ENCODE measurements at places on chromosomes 4 and X.

DNA sequence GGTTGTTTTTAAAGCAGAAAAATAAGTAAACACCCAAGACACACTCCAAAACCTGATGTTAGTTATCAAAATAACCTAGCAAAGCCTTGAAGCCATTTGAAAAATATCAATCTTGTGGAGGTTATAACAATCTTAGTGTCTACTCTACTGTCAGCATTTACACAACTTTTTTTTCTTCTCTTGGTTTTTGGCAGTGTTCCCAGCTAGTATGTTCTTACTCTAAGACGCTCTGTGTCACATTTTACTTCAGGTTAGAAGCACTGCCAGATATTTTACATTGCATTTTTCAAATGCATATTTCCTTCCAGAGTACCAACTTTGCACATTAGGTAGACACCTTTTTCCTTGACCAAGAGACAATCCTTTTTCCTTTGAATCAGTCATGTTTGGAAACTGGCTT is 114.0 kb upstream of the INPP4B start:
- DNase-seq, result no peak

DNA sequence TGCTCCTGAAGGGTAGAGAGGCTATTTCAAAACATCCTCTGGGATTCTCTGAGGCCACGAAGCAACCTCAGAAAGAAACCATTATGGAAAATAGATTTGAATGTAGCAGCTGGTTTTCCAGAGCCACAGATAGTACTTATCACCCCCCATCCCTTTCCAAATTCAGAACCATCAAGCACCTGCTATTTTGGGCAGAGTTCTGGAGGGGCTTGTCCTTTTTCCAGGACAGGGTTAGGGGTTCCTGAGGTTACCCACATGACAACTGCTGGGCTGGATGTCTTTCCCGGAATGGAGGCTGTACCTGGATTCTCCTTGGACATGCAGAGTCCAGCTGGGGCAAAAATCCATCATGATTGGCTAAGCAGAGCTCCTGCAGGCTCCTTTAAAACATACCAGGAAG is 22.0 kb upstream of the ZXDA start:
- DNase-seq, result no peak

- DNase-seq, result no peak
Observed at GRCh38 chr4:56129431-56129861, 180.7 kb downstream of the CEP135 start.

- DNase-seq, result no peak
Observed at GRCh38 chr4:77082886-77083608, 7.3 kb upstream of the CCNI start.

GRCh38 chr4:53196882-53197771 is 168.7 kb downstream of the SCFD2 start:
- DNase-seq, result no peak

DNA sequence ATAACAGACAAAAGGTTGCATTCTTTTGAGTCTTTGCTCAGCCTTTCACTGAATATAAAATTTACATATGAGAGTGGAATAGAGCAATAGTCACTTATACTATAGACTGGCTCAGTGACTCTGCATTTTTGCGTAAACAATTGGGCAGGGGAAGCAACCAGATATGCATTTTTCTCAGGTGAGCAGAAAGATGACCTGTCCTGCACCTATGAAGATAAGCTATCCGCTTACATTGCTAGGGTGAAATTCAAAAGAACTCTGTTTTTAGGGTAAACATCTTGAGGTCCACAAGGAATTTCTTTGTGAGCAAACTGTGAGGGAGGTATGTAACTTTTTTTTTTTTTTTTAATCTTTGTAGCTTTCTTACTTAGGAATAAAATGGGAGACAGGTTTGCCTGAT is 602.4 kb upstream of the PRKX start:
- DNase-seq, result no peak

GRCh38 chr4:52199574-52200338 is 148.7 kb downstream of the SPATA18 start:
- DNase-seq, result no peak

- no peak for DNase-seq
Observed at GRCh38 chrX:13220916-13221315, 98.9 kb downstream of the ATXN3L start.

GRCh38 chr4:99966692-99967091 is 16.6 kb upstream of the H2AZ1 start:
- no peak for DNase-seq

DNA sequence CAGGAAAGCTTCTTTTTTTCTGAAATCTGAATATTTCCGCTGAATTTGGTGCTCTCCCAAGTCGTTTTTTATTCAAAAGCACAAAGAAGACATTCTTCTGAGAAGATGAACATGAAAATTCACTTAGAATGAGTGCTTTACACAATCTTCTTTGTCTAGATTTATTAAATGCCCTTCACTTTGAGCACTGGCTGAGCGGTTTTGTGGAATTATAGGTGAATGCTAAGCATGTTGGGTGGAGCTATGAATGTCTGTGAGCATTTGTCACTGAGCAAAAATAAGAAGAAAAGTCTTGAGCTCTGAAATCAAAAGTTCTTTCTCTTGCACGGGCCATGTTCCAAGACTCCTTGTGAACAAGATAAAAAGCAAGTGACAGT is 13.1 kb downstream of the GASK1B start:
- no peak for DNase-seq

DNA sequence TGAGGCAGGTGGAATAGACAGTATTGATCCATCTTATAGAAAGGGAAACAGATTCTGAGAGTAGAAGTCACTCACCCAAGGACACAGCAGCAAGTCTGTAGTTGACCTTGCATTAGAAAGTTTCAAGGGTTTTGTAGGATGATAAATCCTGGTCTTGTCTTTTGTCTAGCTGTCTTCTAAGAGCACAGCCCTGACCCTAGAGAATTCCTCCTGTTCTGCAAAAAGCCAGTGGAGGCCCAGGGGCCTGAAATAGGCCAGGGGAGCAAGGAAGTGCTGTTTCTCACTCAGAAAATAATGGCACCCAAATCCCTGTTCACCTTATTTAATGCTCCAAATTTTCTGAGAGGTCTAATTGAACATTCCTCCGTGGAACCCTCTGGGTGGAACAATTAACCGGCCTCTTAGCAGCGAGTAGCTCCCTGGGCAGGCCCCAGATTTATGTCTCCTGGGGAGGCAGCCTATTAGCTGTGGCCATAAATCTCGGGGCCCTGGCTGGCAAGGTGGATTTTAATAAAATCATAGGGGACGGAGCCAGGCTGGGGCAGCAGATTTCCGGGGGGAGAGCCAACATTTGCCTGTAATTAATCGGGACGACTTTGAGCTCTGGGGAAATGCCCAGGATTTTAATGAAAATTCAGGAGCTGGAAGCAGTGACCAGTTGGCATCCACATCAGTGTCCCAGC is 49.2 kb upstream of the MSX1 start:
- no peak for DNase-seq

DNA sequence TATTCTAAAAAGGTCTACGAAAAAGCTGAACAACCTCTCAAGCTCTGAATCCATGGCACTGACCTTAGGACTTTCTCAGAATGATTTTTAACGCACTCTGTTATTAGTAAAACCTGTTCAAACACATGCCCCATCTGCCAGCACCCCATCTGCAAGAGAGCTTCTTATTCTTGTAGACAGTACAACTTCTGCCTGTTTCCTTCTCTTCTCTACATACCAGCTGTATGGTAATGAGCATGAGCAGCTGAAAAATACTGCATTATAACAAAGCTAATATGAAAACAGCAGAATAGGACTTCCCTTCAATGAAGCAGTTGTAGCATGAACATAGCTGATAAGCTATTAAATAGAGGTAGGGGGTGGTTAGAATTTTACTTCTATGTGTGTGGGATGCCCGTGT is 167.9 kb downstream of the FBXW7 start:
- DNase-seq, result no peak

- no peak for DNase-seq
Observed at GRCh38 chrX:57596109-57596508, 4.3 kb downstream of the ZXDB start.

DNA sequence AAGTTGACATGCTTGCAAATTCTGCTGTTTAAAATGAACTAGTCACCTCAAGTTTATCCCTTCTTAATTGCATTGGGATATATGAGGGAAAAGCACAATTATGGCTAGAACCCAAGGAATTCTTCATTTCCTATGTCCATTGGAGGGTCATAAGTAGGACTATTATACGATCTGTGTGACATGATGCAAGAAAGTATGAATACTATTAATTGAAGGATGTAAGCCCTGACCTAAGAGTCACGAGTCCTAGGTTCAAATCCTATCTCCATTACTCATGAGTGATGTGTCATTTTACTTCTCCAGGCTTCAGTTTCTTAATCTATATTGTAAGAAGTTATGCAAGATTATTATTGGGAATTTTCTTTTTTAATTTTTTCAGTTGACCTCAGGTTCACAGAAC is 542.9 kb upstream of the GRIA3 start:
- no peak for DNase-seq

DNA sequence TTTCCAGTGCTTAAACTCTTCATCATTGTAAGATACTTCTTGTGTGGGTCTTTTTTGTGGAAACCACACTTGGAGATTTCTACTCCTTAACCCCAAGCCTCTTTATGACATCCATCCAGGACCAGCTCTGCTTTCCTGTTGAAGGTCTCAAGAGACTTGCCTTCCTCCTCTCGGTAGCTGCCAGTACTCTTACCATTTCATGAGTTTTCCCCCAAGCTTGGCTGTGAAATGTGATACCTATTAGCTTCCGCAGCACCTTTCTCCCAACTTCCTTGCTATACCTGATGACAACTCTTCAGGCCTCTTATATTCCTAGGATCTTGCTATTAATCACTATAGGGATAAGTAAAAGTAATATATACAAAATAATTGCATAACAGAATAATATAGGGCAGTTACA is 1.9 kb upstream of the DCK start:
- no peak for DNase-seq

DNA sequence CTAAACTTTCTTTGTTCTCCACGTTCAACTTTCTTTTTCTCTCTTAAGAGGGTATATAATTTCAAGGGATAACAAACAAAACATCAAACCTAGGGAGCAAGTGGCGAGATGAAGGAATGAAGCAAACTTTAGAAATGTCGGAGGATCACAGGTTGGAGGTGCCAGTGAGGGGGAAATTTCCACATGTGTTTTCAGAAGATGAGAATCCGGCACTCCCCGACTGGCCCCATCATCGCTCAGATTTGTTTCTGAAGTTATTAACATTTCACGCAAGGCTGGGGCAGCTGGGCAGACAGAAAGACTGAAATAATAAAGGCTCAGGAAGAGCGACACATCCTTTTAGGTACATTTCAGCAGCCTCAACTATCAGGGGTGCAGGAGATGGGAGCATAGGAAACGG is 134.9 kb downstream of the SMIM20 start:
- no peak for DNase-seq

DNA sequence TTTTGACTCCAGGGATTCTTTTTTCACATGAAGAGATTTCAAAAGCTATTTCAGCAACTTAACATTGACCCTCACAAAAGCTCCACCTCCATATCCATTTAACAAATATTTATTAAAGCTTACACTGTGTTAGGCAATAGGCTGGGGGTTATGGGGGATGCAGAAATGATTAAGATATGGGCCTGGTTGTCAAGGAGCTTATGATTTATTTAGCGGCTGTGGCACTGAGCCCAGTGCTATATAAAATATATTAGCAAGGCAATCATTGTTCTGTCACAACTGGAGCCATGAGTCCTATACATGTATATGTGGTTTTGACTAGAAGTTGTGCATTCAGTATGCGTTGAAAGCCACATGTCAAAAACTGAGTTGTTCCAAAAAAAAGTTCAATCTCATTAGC is 131.1 kb downstream of the GPC3 start:
- DNase-seq, result no peak

DNA sequence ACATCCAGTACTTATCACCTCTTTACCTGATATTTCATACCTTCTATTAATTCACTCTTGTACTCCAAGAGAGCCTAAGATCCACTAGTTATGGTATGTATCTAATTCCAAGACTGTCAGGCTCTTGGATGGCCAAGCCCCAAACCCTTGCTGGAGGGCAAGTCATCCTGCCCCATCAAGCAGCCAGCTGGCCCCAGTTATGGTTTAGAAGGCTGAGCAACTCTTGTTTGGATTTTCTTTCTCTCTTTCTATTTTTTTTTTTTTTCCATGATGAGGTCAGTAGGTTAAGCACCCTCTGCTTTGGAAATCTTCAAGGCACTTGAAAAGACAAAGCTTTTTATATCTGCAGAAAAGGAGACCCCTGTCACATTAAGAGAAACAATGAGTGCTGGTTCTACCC is 10.9 kb upstream of the FGF16 start:
- no peak for DNase-seq

GRCh38 chrX:150405576-150405975 is 42.5 kb downstream of the MAMLD1 start:
- no peak for DNase-seq

- DNase-seq, result no peak
Observed at GRCh38 chr4:46432923-46433322, 43.0 kb upstream of the GABRA2 start.

Measured in gastrocnemius medialis (tissue), 4 donors.